Tibial artery (tissue), 4 donors: ENCODE measurements at places on chromosomes 11 and 22.

GRCh38 chr11:113184498-113184897 lies 129.9 kb upstream of the TTC12 start:
- DNase-seq: no peak

DNA sequence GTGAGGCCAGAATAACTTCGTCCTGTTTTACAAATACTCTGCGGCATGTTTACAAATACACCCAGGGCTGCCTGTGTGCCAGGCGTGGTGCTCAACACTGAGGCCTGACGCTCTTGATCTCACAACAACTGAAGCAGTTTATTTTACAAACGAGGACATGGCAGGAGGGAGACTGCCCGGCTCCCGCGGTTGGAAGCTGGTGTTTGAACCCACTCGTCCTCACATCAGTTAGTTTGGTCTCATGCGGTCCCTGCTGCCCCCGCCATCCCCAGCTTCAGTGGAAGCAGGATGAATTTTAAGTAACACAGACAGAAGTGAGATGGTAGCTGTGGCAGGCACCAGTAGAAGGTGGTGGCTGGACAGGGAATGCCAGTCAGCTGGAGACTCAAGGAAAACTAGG lies 16.4 kb downstream of the KIAA0930 start:
- DNase-seq: no peak

GRCh38 chr11:64233913-64234586 lies at the start of gene VEGFB:
Gene VEGFB, plus strand, starts transcription at chr11:64234584. Its CDS starts 250 bp downstream, at chr11:64234834.
- peak; percentile 91 for DNase-seq

GRCh38 chr11:44024977-44025376 lies 22.8 kb upstream of the ACCSL start:
- no peak for DNase-seq

- no peak for DNase-seq
Measured at GRCh38 chr22:43015677-43016042, 711 bp upstream of the PACSIN2 start.

- no peak for DNase-seq
Measured at GRCh38 chr11:68641880-68642279, 42.5 kb upstream of the GAL start.

DNA sequence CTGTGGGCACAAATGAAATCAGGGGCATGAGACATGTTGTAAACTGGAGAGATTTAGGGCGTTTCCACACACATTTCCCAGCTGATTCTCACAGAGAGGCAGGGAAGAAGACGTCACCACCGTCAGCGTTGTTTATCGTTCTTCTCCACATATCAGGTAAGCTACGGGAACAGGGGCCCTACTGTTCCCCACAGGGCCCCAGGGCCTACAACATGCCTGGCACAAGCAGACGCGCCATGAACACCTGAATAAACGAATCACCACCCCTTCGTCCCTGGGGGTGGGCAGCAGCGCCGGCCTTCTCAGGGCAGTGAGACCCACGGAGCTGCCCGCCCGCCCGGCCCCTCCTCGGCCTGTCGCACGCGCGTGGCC lies 342 bp downstream of the EFCAB6 start:
- no peak for DNase-seq

DNA sequence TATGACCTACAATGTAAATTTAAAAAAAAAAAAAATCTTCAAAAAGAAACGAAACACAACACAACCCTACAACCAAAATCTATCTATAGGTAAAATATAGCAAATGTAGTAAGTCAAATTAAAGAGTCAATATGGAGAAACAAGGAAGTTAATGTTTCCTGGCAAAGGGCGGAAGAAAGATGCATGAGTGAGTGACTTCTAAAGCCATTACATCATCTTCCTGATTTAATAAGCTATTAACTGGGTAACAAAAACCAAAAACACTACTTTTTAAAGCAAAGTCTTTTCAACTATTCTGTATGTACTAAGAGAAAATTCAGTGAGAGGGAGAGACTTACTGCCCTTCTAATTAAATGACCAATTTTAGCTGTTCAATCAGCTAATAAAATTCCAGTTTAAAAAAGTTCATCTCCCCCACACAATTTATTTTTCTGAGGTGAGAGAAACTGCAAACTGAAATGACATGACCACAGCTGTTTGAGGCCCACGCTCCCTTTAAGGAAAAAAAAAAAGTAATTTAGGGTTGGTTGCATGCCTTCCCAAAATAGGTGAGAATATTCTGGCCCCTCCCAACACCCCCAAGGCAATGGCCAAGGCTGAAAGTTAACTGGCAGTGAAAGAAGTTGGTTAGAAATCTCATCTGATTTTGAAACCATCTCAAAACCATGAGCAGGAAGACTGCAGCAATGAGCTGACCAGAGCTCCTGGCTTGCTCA lies 5.9 kb downstream of the SF1 start:
- DNase-seq: no peak

- no peak for DNase-seq
Measured at GRCh38 chr11:44905131-44905866, 45.4 kb downstream of the TP53I11 start.

GRCh38 chr11:1916986-1917522 lies 2.4 kb upstream of the TNNT3 start:
- DNase-seq: no peak

GRCh38 chr11:102552447-102553194 lies 22.1 kb upstream of the MMP7 start:
- no peak for DNase-seq

- DNase-seq: no peak
Measured at GRCh38 chr22:30882974-30883533, 85.5 kb downstream of the MORC2 start.

GRCh38 chr11:30002157-30002785 lies 14.6 kb downstream of the KCNA4 start:
- DNase-seq: no peak

- no peak for DNase-seq
Measured at GRCh38 chr11:69427906-69428880, 53.3 kb upstream of the LINC01488 start.

GRCh38 chr22:19440411-19441195 lies 6.9 kb downstream of the C22orf39 start:
- DNase-seq: no peak

DNA sequence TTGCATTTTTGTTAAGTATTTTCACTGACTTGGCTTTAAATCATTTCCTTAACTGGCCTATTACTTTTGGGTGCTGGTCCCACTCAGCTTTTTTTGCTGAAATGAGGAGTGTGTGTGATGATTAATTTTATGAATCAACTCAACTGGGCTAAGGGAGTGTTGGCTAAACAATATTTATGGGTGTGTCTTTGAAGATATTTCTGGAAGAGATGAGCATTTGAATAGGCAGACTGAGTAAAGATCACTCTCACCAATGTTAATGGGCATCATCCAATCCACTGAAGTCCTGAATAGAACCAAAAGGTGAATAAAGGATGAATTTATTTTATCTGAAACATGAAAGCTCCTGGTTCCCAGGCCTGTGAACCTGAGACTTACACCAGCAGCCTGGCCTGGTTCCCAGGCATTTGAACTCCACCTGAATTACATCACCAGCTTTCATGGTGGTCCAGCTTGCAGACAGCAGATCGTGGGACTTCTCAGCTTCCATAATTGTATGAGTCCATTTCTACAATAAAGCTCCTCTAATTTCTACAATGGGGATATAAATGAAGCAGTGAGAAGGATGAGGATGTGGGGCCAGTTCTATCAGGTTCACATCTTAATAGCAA lies 241.3 kb upstream of the ZC3H12C start:
- no peak for DNase-seq

DNA sequence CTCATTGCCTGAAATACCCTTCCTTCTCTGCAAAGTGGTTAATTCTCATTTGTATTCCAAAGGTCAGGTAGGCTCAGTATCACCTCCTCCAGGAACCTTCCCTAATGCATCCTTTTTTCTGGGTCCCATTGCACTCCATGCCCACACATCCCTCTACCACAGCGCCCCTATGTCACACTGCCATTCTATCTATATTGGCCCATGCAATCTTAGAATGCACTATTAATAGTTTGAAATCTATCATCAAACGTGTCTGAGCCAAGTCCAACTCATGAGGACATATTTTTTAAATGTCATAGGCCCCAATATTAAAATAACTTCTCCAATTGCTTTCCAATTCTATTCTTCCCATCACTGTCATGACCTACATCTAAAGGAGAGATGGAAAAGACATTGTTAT lies 495.1 kb downstream of the SOX6 start:
- no peak for DNase-seq

GRCh38 chr11:3338569-3339339 lies 40.2 kb downstream of the ZNF195 start:
- no peak for DNase-seq

DNA sequence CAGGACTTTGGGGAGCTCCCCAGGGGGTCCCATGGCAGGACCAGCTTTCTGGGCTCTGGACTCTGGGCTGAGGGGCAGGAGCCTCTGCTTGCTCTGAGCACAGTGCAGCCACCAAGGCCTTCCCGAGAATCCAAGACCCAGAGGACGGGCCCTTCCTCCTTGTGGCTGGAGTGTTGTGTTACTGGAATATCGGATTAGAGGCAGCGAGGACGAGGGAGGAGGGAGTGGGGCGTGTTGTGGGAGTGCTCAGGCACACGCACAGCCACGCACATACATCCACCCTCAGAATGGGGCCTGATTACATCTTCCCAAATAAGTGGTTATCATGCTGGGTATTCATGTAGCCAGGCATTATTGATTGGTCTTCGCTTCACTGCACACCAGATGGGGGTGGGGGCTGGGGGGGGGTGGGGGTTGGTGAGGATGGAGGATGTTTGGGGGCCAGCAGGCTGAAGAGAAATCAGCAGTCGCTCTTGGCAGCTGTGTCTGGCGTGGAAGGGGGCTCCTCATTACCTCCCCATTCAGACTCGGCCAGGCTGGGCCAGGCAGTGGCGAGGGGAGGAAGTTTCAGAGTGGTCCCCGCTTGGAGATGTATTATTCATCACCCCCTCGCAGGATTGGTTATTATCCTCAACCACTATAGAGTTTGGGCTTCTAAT lies 120.9 kb downstream of the ST3GAL4 start:
- no peak for DNase-seq

DNA sequence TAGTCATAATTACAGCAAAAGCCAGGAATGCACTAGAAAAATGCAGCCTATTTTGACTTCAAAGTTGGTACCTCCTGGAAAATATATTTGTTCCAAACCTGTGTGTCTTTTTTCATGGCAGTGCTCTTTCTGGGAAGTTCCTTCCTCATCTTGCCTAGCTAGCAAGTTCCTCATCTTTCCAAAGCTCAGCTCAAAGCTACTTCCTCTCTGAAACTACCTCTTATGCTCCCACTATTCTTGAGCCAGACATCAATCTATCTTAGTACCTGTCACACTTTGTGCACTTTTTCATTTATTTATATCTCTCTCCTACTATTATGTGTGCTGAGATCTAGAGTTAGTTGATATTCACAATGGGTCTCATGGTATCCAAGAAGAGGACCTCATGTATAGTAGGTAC lies 191.6 kb upstream of the CCDC90B start:
- DNase-seq: no peak

DNA sequence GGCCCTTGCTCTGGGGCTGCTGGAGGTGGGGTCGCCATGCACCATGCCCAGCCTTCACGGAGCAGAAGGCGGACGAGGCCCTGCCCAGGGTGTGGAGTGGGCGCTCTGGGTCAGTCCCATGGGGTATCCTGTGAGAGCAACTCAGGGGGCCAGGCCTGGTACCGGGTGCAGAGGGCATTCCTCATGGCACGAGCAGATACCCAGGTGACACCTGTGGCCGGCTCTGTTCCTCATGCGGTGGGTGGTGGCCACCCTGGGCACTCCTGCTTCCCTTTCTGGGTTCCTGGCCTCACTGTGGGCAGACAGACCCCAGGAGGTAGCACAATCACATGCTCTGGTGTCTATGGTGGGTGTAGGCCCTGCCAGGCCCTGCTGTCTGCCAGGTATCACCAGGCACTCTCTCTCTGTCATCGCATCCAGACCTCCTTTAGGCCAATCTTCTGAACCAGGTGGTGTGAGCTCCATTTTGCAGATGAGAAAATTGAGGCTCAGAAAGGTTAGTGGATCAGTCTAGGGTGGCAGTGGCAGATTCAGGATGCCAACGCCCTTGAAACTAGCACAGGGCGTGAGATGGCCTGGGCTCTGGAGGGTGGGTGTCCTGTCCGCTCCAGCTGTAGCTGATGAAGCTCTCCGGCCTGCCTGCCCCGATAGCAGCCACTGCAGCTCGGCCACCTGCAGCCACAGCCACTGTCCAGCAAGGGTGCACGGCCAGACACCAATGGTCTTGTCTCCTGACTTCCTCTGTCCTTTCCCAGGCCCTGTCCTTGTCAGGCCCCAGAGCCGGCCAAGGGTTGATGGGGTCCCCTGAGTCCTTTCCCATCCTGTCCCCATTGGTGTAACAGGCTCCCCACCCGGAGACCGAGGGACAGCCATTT lies 15.1 kb downstream of the DGKZ start:
- DNase-seq: no peak

DNA sequence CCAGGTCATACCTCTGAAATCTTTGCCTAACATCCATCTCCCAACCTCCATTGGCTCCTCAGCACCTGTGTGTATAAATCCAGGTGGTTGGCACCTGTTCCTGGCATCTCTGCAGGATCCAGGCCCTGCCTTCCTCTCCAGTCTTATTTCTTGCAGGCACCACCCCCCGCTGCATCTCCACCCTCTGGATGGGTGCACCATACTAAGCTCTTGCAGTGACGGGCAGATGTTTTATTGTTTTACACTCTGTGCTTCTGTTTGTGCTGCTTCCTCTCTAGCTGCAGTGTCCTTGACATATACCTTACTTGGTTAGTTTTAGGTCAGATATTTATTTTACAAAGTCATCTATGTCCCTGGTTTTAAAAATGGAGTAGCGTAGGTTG lies 102.6 kb downstream of the TBC1D22A start:
- DNase-seq: no peak

DNA sequence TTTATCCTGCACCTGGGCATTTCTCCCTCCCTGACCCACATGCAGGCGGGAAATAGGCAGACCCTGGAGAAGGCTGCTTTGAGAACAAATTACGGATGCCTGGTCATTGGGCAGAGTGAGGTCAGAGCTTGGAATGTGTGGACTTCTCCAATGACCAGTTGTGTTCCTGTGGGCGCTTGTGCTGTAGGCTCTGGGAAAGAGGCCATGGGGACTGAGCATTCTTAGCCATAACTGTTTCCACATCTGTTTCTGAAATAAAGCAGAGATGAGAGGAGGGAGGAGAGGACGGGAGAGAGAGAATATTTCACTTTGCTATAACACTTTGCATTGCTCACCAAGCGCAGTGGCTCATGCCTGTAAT lies 11.2 kb upstream of the TMEM184B start:
- peak; percentile 58 for DNase-seq

DNA sequence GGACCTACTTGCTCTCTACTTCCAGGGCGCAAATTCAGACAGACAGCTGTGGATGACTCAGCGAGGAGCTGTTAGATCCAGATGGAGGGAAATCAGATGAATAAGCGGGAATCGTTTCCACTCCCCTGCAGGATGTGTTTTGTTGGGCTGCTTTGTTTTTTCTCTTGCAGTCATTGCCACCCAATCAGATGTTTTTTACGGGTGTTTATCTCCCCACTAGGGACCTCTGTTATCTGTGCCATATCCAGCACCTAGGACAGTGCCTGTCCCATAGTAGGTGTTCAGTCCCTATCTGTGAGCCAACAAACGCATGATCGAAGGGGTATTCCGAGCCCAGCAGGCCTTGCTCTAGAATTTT lies 51.1 kb upstream of the PARVG start:
- DNase-seq: no peak
